ENCODE measurements at places on chromosomes 2 and 18.

GRCh38 chr2:130390460-130391057 is 34.7 kb downstream of the PTPN18 start:
- no peak for DNase-seq
- peak overlapping the region; percentile 59 for H3K4me3 ChIP-seq
- H3K36me3 ChIP-seq: no peaks in the 10 kb centered on the region
- H3K27me3 ChIP-seq: no peaks in the 10 kb centered on the region

- no peaks in the 10 kb centered on the region for H3K27me3 ChIP-seq
- no peaks in the 10 kb centered on the region for H3K4me1 ChIP-seq
- no peak overlapping the region for H3K27ac ChIP-seq
- H3K36me3 ChIP-seq: no peaks in the 10 kb centered on the region
- H3K4me3 ChIP-seq: no peak overlapping the region
- DNase-seq: peak; percentile 20
Measured at GRCh38 chr2:113407446-113408099, 29.9 kb upstream of the ZNG1B start.

DNA sequence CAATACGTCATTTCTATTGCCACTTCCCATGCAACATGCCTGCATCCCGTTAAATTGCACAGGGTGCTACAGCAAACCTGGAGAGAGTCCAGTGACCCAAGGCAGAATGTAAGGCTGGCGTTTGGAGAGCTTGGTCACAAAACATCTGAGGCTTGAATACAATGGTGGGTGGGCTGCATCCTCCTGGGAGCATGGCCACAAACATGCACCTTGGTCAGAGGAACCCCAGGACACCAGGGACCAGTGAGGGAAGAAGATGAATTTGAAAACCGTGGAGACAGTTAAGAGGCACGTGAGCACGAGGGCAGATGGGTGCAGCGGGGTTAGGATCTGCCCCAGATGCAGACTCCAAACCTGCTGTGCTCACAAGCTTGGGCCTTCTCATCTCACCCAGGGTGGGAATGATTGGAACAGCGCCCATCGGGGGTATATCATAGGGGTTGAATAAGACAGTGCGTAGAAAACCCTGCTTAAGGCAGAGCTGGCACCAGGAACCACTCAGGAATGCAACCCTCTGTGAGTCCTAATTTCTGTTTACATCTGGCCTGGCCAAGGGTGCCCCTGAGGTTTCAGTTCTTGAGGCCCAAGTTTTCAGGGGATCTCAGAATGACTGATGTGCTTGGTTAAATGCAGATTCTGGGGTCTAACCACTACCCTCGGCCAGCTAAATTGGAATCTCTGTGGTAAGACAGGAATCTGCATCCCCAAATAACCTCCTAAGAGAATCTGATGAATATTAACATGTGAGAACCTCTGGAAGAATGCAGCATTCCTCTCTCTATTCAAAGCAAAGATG is 97.2 kb downstream of the ARL4C start:
- H3K27ac ChIP-seq: no peak overlapping the region
- H3K36me3 ChIP-seq: no peaks in the 10 kb centered on the region
- no peaks in the 10 kb centered on the region for H3K4me1 ChIP-seq
- no peak for DNase-seq

DNA sequence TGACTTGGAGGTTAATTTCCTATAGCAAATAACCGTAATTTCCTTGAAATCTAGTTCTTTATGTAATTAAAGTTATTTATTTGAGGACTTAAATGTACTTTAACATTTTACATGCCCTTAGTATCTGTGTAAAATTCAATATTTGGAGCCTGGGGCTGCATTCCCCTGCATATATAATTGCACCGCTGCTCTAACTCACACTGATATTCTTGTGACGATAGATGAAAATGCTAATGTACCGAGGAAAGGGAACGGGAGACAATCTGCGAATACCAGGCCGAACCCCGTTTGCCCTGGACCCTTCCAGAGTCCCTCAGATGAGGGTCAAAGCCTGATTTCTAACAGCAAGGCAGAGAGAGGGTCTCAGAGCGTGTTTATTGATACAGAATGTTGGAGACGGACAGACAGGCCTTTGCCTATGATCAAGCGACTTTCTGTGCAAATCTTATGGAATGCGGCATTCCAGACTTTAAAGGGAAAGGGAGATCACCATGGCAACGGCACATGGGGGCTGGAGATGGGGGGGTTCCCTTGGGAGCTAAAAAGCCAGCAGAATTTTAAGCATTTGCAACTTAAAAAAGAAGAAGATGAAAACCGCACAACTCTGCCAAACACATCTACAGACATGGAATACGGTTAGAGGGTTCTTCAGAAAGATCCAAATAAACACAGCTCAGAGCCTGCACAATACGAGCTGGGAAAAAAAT is 57.6 kb upstream of the TWIST2 start:
- no peak overlapping the region for H3K4me3 ChIP-seq
- H3K36me3 ChIP-seq: no peaks in the 10 kb centered on the region
- H3K4me1 ChIP-seq: no peaks in the 10 kb centered on the region
- peaks cover 8% of the 10 kb centered on the region for H3K27me3 ChIP-seq
- no peak overlapping the region for H3K27ac ChIP-seq

DNA sequence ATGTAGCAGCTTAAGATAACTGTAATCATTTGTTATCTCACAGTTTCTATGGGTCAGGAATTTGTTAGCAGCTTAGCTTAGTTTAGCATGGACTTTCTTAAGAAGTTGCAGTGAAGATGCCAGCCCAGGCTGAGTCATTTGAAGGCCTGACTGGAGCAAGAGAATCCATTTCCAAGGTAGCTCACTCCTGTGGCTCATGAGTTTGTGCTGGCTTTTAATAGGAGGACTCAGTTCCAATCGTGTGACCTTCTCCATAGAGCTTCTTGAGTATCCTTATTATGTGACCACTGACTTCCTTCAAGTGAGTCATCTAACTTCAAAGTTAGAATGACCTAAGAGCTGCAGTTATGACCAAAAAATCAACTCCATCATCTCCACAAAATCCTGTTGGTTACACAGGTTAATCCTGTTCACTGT is 1.4 kb downstream of the GPATCH11 start:
- peaks cover 21% of the 10 kb centered on the region for H3K36me3 ChIP-seq
- DNase-seq: no peak
- no peaks in the 10 kb centered on the region for H3K27me3 ChIP-seq

GRCh38 chr18:28459587-28459986 is 282.7 kb upstream of the CDH2 start:
- peaks cover 7% of the 10 kb centered on the region for H3K4me1 ChIP-seq
- H3K27ac ChIP-seq: peak overlapping the region; percentile 60
- peak; percentile 80 for DNase-seq
- no peaks in the 10 kb centered on the region for H3K36me3 ChIP-seq
- H3K4me3 ChIP-seq: no peak overlapping the region

Measured in large intestine (tissue), 12 donors.